ENCODE measurements at places on chromosomes 2 and 18. TPM values are rescaled to one million over a fixed set of nuclear protein-coding genes. Genes with fewer than 3 reads are reported as not detected.

GRCh38 chr2:57510704-57511103 lies 535.9 kb upstream of the VRK2 start:
- no peak for DNase-seq

DNA sequence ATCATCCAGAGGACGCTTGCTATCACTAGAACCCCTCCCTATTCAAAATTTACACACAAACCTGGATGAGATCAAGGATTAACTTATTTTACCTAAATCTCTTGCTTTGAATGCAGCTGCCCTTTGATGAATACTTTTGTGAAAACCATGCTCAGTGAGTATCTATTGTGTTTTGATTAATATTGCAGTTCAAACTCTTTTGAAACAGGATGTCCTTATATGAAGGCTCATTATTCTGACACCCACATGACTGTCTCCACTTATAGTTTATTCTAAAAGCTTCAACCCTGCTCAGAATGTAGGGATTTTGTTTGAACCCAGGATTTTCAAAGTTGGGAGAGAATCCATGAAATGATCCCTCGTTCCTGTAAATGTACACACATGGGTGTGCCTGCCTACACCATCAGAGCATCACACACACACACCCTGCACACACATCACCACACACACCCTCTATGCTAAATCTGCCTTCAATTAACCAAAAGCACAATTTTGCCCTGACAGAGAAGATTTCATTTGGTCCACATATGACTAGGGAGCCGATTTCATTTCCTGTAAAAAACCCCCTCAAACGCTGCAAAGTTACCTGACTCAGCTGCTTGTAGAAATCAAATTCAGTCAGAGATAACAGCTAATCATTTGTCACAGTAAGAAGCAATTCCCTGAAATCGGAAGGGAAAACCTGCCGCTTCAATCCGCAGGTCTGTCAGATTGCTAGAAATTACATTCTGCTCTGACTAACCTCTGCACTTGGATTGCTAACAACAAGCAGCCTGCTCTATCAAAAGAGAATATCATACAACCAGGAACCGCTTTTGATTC lies 65.2 kb downstream of the ZEB2 start:
- peak; percentile 56 for DNase-seq

- DNase-seq, result no peak
Observed at GRCh38 chr2:99819766-99820165, 322.6 kb downstream of the AFF3 start.

DNA sequence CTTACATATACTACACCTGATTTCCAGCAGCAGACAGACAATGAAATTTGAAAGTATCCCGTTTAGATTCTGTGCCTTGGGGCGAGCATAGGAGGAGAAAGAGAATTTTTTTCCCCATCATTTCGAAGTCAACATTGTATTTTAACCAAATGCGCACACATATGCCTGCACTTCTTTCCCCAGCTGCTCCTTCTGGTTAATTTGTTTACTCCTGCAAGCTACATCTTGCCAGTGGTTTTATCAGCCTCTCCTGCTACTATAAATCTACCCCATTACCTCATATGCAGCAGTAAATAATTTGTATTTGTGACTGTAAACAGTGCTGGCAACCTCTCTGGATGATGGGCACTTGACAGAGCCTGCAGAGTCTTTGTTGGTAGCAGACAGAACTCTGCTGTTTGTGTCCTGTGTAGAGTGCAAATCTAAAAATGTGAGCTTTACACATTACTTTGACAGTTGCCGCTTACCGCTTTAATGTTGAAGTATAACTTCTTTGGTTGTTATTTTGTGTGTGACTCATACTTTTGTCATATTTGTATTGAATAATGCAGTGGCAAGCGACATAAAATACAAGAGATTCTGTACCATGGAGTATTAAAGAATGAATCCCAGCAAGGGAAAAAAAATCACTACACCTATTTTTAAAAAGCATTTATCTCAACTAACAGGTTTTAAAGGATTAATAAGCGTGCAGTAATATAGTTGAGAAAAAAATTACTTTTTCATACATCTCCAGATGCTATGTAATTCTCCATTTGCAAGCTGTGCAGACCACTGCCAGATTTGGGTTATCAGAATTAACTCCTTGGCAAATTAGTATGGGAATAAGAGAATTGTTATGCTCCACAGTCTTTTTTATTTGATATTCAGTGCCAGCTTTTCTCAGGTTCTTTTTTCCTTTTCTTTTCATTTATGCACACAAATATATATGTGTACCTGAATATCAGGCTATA lies 536.8 kb downstream of the XIRP2 start:
- no peak for DNase-seq

Gene TXNDC2
- not detected for total RNA-seq

All from activated CD8-positive, alpha-beta memory T cell treated with anti-CD3 and anti-CD28 coated beads, Interleukin-2, amount 10 ng/mL, durations not matched to agents 7 days and 5 days (primary cell).